ENCODE measurements at places on chromosomes 1 and 21. TPM values are rescaled to one million over a fixed set of nuclear protein-coding genes. Genes with fewer than 3 reads are reported as not detected.

GRCh38 chr1:155012026-155012546, 9.5 kb downstream of the ZBTB7B start:
- DNase-seq: no peak

DNA sequence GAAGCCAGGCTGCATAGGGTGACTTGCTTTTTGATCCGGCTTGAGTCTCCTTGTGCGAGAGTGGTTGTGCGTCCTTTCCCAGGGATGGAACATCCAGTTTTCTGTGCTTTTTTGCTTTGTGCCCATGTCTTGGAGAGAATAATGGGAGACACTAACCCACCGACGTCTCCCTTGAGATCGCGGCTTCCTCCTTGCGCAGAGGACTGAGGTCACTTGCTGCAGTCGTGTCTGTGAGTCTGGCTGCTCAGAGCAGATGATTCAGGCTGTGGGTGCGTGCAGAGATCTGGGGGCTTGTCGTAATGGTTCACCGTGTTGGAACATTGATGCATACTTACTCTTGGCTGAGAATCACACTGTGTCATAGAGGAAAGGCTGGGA, 164.5 kb upstream of the CACNA1E start:
- DNase-seq: peak; percentile 7

DNA sequence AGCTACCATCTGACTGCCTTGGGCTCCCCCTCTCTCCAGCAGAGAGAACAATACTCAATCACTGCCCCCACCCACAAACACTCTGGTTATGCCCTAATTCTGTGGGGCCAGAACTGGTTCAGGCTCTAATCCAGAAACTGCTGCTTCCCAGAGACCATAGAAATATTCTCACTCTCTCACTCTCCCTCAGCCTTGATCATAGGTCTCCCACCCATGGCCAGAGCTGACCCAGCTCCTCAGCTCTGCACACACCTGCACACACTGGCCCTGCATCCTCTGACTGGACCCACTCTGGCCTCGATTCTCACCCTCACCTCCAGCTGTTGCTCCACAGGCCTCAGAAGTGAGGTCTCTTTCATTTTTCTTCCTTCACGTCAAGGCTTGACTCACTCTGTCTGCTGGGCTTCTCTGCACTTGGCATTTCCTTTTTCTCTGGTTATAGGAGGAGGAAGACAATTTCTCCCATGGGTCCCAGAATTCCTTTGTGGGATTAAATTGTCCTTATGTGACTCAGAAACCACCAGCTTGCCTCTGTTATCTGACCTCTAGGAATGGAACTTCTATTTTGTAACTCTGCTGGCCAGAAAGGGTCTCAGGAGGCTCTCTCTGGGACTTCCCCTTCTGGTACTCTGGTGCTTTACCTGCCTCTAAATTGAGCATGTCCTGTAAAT, 15.6 kb upstream of the ZMYM6 start:
- peak; percentile 84 for DNase-seq

DNA sequence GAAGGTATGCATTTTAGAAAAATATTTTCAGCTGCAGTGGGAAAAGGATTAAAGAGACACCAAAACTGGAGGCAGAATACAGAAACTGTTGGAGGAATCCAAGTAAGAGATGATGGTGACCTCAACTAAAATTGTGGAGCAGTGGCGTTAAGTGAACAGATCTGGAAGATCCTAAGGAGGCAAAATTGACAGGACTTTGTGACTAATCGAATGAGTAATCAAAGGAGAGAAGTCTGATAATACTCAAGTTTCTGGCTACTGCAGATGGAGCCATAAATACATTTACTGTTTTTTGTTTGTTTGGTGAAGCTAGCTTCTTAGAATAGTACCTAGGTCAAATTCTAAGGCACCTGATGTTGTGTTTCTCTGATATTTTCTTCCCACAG, 3.1 kb downstream of the CTBS start:
- no peak for DNase-seq

DNA sequence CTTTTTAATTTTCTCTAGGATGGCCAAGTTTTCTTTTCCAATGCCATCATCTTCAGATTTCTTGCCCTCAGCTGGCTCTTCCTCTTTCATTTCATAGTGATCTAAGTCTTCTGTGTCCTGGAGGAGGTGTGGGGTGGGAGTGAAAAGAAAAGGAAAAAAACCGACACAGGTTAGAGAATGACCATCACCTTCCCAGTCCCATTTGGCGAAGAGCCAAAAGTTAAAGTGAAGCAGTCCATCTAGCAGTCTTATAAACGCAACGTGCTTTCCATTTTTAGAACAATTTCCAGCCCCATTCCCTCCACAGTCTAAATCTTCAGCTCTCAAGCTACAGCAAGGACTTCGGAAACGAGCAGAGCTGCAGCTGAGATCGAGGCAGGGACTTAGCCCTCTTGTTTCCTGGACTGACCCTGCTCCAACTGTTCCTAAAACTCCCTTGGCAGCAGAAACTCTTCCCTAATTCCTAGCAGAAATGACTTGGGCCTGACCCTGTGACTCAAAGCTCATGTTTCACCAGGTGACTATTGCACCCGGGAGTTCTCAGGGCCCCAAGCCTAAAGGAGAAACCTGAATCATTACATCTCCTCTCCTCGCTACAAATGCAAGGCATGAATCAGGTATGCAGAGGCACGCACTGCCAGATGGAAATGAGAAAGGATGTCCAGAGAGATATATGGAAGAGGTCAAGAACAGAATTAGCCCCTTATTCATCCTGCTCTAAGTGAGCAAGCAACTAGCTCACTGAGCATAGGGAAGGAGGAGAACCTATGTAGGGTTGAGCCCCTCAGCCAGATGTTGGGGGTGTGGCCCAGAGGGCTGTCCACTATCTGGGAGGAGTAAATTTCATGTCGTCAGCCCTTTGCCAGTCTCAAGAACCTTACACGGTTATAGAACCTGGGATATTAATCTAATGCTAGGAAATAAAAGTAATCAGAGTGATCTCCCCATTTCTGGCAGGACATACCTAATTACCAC, 5.1 kb downstream of the UBE2Q1 start:
- DNase-seq: no peak

DNA sequence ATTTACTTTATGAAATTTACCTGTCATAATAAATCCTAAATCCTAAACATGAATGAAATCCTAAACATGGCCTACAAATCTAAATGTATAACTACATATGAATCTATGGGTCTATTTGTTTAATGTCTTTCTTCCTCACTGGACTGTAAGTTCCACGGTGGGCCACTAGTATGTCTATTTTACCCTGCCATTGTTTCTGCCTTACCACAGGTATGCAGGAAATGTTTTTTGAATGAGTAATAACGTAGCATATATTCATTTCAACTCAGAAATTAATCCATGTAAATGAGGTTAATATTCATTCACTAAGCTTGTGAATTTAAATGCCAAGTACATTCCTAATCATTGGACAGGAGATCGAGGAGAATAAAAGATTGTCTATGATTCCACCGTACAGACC, 35.3 kb downstream of the B3GALNT2 start:
- peak; percentile 19 for DNase-seq

DNA sequence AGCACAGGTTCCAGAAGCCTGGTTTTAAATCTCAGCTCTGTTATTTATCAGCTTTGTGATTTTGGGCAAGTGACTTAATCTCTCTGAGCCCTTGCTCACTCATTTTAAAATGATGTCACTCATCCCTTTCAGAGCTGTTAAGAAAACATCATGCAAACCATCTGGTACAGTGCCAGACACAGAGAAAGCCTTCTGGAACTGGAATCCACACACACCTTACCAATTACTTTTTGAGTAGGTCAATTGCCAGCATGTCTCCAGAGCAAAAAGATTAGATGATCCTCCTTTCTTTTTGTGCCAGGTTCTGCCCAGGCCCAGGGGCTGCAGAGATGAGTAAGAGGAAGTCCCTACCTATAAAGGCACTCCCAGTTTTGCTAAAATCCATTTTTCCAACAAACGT, 61.3 kb downstream of the ROR1 start:
- DNase-seq: no peak

- DNase-seq: no peak
Measured at GRCh38 chr1:229015806-229016205, 255.1 kb upstream of the RAB4A start.

- DNase-seq: no peak
Measured at GRCh38 chr1:51325878-51326755, 4.2 kb downstream of the TTC39A start.

DNA sequence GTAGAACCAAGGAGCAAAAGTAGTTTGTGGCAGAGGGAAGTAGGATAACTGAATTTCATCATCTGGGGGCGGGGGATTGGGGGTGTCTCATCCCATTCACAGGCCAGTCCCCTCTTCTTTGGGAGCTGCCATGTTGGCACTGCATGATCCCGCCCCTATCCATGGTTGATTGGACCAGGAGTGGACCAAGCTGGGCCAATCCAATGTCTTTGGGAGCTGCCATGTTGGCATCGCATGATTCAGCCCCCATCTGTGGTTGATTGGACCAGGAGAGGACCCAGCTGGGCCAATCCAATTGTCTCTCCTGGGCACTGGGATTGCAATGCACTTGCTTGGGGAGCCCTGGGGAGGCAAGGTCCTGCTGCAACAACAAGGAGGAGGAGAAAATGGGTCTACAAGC, 12.3 kb upstream of the ALPL start:
- no peak for DNase-seq

- DNase-seq: no peak
Measured at GRCh38 chr1:94859174-94859573, 39.0 kb downstream of the SLC44A3 start.

DIRAS3 gene
- polyA plus RNA-seq: 5.7 TPM

- no peak for DNase-seq
Measured at GRCh38 chr1:243501002-243501401, 245.2 kb downstream of the SDCCAG8 start.
